ENCODE measurements at places on chromosomes 7 and 10.
A peak's percentile ranks its signal among the peaks of the same experiment; 100 is the strongest.

- DNase-seq = no peak
Observed at GRCh38 chr10:68989317-68989990, 851 bp downstream of the KIFBP start.

- peak; percentile 80 for DNase-seq
Observed at GRCh38 chr10:59830601-59831259, 75.6 kb downstream of the CCDC6 start.

DNA sequence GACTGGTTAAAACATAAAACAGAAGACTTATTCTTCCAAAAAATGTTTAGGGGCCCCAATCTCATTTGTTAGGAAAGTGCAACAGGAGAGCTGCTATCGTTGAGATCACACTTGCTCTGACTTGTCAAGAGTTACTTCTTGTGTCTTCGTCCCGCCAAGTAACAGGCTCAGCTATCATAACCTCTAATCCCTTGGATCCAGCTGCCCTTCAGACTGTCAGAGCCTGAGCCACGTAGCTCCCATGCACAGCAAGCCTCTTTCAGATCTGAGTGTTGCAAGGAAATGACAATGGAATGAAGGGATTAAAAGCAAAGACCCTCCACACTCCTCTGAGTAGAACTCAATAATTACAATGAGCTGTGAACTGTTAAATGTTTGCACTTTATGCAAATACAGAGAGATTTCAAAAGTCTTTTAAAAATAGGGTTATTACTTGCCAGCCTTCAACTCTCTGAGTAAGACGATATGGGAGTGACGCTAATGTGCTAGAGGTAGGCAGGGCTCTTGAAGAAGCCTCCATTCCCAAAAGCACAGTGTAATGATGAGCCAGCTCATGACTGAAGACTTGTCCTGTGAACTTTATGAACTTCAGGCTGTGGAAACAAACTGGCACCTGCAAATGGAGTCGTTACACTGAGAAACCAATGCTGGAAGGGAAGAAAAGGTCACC, 28.4 kb upstream of the CDK13 start:
- peak; percentile 42 for DNase-seq

DNA sequence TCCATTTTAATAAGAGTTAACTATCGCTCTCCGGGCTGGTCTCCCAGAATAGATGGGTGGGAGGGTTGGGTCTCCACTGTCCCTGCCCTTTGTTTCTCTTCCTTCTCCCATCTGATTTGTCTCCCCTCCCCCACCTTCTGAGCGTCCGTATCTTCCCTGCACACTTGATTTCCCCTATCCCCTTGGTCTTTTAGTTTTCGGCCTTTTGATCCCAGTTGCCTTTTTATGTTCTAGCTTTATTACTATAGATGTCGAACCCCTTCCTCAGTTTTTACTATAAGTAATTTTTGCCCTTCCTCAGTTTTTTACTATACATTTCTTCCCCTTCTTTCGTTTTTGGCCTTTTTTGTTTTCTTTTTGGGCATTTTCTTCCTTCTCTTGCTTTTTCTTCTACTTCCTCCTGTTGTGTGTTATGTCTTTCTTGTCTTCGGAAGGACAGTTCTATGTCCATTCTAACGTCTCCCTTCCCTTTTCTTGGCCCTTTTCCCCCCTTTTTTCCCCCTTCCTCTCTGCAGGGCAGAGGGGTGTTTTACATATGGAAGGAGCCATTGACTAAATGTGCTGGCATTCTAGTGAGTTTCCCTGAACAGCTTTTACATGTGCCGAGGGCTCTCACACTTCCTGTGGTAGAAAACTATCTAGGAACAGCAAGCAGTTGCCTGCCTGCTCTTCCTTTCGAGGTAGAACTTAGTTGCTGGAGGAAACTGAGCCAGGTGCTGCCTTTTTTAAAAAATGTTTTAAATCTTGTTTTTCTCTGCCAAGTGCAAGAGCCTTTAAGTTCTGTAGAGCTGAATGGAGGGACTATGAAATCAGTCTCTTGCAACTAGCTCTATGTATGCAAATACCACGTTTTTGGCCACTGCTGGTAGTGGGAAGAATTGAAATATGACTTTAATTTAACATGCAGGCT, 2.8 kb downstream of the TET1 start:
- peak; percentile 86 for DNase-seq

Measured in mesendoderm (in vitro differentiated cells).